ENCODE measurements at places on chromosomes 16 and 17.
A peak's percentile ranks its signal among the peaks of the same experiment; 100 is the strongest.

GRCh38 chr17:57739402-57740234, 5.5 kb downstream of the CCDC182 start:
- no peaks in the 10 kb centered on the region for H3K27me3 ChIP-seq
- H3K36me3 ChIP-seq: no peaks in the 10 kb centered on the region
- no peak overlapping the region for H3K27ac ChIP-seq
- peak; percentile 59 for DNase-seq
- H3K4me1 ChIP-seq: no peaks in the 10 kb centered on the region

- no peak for DNase-seq
- H3K36me3 ChIP-seq: peaks cover 79% of the 10 kb centered on the region
- no peaks in the 10 kb centered on the region for H3K27me3 ChIP-seq
- no peak overlapping the region for H3K4me3 ChIP-seq
- no peak overlapping the region for H3K27ac ChIP-seq
- H3K4me1 ChIP-seq: no peaks in the 10 kb centered on the region
Measured at GRCh38 chr17:80224683-80225082, 4.5 kb downstream of the SLC26A11 start.

GRCh38 chr16:67676939-67677338, 10.3 kb downstream of the C16orf86 start:
- no peak overlapping the region for H3K4me3 ChIP-seq
- peaks cover 9% of the 10 kb centered on the region for H3K36me3 ChIP-seq
- H3K4me1 ChIP-seq: no peaks in the 10 kb centered on the region
- no peak for DNase-seq
- H3K27me3 ChIP-seq: no peaks in the 10 kb centered on the region
- H3K27ac ChIP-seq: no peak overlapping the region

DNA sequence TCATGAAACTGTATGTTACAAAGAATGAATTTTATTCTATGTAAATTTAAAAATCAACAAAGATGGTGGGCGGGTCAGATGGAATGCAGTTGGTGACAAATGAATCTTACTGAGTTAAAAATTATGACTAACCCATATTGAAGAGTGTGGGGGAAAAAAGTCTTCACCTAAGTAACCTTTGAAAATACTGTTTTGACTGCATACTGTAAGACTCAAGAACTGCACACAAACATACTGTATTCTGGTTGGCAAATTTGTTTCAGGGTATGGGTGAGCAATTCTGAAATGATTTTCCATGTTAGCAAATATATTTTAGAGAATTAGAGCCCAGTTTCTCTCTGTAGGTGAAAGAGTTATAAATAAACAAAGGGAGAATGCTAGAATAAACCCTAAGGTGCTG, 153.7 kb upstream of the KCNJ18 start:
- H3K4me1 ChIP-seq: no peaks in the 10 kb centered on the region
- no peaks in the 10 kb centered on the region for H3K36me3 ChIP-seq
- no peaks in the 10 kb centered on the region for H3K27me3 ChIP-seq

GRCh38 chr17:13593757-13594156, 8.0 kb downstream of the HS3ST3A1 start:
- DNase-seq: no peak
- no peaks in the 10 kb centered on the region for H3K4me1 ChIP-seq
- no peak overlapping the region for H3K27ac ChIP-seq
- peaks cover 14% of the 10 kb centered on the region for H3K27me3 ChIP-seq
- no peak overlapping the region for H3K4me3 ChIP-seq

DNA sequence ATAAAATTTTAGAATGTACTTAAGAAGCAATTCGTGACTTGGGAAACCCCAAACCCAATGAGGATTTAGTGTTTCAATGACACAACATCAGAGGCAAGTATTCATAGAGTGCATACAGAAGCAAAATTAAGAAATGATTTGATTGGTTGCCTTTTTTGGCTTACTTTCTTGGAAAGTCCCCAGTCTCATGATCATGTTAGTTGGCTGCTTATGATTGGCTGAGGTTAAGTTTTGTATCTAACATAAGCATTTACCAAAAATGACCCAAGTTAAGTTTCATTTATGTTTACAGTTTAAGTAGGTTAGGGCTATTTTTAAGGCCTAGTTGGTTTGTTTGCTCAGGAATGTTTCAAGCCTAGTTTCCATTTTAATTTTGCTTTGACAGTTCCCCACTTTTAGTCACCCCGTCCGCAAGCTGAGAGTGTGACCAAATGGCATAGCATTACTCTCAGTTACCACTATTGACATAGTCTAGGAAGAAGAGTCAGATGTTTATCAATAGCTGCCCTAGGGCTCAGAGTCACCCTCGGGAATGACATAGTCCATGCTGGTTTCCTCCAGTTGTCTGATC, 36.2 kb downstream of the DGKE start:
- no peaks in the 10 kb centered on the region for H3K36me3 ChIP-seq
- peak overlapping the region; percentile 6 for H3K27ac ChIP-seq
- no peaks in the 10 kb centered on the region for H3K27me3 ChIP-seq
- no peak for DNase-seq
- H3K4me3 ChIP-seq: no peak overlapping the region
- peaks cover 4% of the 10 kb centered on the region for H3K4me1 ChIP-seq

GRCh38 chr16:79509211-79509631, 91.3 kb downstream of the MAF start:
- no peak overlapping the region for H3K27ac ChIP-seq
- no peak for DNase-seq
- H3K36me3 ChIP-seq: no peaks in the 10 kb centered on the region
- H3K27me3 ChIP-seq: no peaks in the 10 kb centered on the region

DNA sequence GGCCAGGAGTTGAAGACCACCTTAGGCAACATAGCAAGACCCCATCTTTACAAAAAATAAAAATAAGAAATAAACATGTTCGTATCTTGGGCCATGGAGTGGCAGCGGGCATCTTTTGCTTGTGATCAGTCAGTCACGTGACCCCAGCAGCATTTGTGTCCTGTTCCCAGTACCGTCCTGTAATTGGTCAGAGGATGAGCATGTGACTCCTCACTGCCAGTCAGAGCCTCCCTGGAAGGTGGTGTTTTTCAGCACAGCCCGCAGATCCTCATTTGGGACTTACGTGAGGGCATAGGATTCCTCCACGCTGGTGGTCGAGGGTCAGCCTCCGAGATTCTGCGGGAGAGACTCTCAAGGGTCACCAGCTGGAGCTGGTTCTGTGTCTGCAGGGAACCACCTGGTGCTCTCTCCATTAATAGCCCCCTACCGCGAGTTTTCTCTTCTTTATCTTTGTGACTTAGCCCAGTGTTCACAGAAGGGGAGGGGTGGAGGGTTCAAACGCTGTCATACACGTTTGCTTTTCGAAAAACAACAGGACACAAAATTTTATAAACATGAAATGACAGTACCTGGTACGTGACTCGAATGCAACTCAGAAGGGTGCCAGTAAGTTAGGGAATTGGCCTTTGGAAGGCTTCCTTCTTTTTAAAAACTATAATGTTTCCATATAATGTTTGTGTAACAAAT, 17.2 kb downstream of the MRC2 start:
- no peak overlapping the region for H3K4me3 ChIP-seq
- peaks cover 2% of the 10 kb centered on the region for H3K4me1 ChIP-seq
- H3K27me3 ChIP-seq: no peaks in the 10 kb centered on the region
- no peak for DNase-seq

DNA sequence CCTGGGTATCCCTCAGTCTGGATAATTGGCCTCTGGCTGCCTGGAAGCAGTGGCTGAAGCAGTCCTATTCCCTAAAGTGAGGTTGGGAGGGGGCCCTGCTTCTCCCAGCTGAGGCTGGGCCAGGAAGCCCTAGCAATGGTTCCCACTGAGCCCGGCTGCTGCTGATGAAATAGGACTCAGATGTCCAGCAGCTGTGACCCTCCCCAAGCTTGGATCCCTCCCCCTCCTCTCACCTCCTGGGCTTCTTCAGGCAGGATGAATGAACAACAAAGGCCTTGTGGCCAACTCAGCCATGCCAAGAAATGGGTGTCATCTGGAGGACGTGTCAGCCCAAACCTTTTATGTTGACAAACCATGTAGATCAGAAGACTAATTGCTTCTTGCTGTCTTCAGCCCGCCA, 42.0 kb downstream of the AXIN2 start:
- H3K4me1 ChIP-seq: peaks cover 5% of the 10 kb centered on the region
- H3K36me3 ChIP-seq: no peaks in the 10 kb centered on the region
- H3K27me3 ChIP-seq: no peaks in the 10 kb centered on the region
- DNase-seq: no peak
- H3K27ac ChIP-seq: no peak overlapping the region

DNA sequence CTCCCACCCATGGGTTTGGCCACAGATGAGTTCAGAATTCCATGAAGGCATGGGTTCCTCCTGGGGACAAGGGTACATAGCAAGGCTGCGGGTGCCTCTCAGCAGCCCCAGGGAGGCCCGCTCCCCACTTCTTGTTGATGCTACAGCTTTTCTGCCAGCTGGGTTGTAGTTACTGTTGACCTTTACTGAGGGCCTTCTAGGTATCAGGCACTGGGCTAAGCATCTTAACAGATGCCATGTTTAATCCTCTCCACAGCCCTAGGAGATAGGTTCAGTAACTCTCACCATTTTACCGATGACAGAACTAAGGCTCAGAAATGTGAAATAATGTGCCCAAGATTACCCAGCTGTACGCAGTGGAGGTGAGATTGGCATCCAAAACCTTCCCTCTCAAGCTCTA, 54.3 kb upstream of the DLX4 start:
- no peaks in the 10 kb centered on the region for H3K4me1 ChIP-seq
- H3K4me3 ChIP-seq: no peak overlapping the region
- no peak overlapping the region for H3K27ac ChIP-seq
- H3K27me3 ChIP-seq: peaks cover 3% of the 10 kb centered on the region
- no peaks in the 10 kb centered on the region for H3K36me3 ChIP-seq

GRCh38 chr17:81891303-81891552, 158 bp downstream of the ALYREF start:
- H3K27me3 ChIP-seq: no peaks in the 10 kb centered on the region
- H3K4me3 ChIP-seq: peak overlapping the region; percentile 66
- peak overlapping the region; percentile 61 for H3K27ac ChIP-seq
- peaks cover 3% of the 10 kb centered on the region for H3K4me1 ChIP-seq
- H3K36me3 ChIP-seq: peaks cover 12% of the 10 kb centered on the region

DNA sequence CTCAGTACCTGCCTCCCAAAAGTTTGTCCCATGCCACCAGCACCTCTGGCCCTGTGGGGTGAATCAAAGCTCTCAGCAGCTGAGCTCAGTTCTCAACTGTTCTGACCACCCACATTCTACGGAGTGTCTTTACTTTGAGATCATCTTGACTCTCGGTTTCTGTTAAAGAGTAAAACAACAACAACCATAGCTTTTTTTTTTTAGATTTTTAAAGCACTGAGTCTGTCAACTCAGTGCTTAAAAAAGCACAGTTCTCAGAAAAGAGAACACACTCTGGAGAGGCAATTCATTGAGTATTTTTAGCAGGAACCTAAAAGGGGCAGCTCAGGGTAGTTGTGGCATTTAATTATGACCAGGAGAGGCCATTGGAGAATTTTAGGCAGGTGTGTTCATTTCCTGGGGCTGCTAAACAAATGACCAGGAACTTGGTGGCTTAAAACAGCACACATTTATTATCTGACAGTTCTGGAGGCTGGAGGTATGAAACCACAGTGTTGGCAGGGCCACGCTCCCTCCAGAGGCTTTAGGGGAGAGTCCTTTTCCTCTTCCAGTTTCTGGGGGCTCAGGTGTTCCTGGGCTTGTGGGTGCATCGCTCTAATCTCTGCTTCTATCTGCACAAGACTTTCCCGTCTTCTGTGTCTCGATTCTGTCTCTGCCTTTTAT, 6.7 kb upstream of the WFIKKN2 start:
- no peaks in the 10 kb centered on the region for H3K36me3 ChIP-seq
- no peaks in the 10 kb centered on the region for H3K27me3 ChIP-seq
- no peak overlapping the region for H3K27ac ChIP-seq
- H3K4me3 ChIP-seq: no peak overlapping the region
- no peak for DNase-seq

DNA sequence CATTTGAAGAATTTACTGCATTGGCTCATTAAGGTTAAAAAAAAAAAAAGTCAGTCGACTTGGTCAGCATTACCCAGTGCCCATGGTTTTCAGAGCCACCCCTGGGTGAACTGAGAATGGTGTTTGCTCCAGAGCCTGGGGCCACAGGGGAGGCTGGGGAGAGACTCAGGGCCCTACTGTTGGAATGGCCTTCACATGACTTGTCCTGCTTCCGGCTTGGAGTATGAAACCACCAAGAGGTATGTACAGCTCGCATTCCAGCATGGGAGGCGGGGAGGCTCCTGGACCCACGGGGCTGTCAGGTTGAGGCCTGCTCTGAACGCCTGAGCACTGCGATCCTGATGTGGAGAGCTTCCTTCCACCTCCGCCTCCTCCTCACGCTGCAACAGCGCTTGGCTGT, 36.8 kb downstream of the MSI2 start:
- DNase-seq: peak; percentile 52
- no peak overlapping the region for H3K4me3 ChIP-seq
- H3K36me3 ChIP-seq: no peaks in the 10 kb centered on the region
- H3K27ac ChIP-seq: no peak overlapping the region

DNA sequence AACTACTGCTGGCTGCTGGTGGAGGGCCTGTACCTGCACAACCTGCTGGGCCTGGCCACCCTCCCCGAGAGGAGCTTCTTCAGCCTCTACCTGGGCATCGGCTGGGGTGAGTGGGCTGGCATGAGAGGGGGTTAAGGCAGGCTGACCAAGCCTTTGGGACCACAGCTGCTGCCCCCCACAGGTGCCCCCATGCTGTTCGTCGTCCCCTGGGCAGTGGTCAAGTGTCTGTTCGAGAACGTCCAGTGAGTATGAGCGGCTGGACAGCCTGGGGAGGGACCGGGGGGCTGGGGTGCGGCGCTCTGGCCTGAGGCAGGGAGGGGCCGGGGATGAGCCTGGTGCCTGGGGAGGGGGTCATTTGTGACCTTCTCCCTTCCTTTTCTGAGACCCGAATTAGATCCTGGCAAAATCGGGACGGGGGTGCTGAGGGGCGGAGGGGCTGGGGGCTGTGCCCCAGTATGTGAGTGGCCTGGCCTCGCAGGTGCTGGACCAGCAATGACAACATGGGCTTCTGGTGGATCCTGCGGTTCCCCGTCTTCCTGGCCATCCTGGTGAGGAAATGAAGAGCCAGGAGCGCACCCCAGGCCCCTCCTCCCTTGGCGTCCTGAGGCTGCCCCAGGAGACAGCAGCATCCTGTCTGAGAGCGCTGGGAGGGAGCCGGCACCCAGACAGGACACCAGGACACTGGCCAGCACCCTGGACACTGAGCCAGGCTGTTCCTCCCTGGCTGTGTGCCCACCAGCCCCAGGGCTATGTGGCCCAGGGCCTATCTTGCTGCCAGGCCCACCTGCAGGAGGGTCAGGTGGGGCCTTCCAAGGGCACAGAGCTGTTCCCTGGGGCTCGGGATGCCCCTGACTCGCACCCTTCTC, 8.0 kb downstream of the GCGR start:
- no peak overlapping the region for H3K4me3 ChIP-seq
- H3K36me3 ChIP-seq: no peaks in the 10 kb centered on the region
- H3K27ac ChIP-seq: no peak overlapping the region
- DNase-seq: no peak

DNA sequence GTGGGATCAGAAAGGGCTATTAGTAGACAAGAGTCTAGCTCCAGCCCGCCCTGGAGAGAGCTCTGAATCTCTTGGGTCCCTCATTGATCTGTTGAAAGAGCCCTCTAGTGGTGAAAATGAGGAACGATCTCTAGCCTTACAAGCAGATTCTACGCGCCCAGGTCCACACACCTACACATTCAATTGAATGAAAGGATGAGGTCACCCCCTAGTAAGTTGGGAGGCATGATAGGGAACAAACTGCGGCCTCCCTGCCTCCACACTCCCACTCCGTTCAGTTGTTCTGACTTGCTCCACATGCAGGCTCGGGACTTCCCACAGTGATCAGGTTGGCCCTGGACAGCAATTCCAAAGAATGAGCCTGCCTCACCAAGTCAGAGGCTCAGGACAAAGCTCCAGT, 2.9 kb upstream of the CACNG3 start:
- DNase-seq: peak; percentile 48
- H3K27me3 ChIP-seq: peaks cover 2% of the 10 kb centered on the region
- no peaks in the 10 kb centered on the region for H3K36me3 ChIP-seq
- H3K4me1 ChIP-seq: no peaks in the 10 kb centered on the region

Data from small intestine (tissue), 16 donors.